ENCODE measurements at places on chromosomes 6 and 20.

GRCh38 chr6:110041126-110041525 lies 63.0 kb downstream of the GPR6 start:
- no peak for DNase-seq

GRCh38 chr6:23091795-23092194 lies 522.4 kb downstream of the HDGFL1 start:
- peak; percentile 11 for DNase-seq

- DNase-seq: peak; percentile 80
Measured at GRCh38 chr6:33014841-33015634, 5.6 kb upstream of the HLA-DOA start.

- DNase-seq: peak; percentile 72
Measured at GRCh38 chr6:15872241-15873103, 209.6 kb upstream of the DTNBP1 start.

DNA sequence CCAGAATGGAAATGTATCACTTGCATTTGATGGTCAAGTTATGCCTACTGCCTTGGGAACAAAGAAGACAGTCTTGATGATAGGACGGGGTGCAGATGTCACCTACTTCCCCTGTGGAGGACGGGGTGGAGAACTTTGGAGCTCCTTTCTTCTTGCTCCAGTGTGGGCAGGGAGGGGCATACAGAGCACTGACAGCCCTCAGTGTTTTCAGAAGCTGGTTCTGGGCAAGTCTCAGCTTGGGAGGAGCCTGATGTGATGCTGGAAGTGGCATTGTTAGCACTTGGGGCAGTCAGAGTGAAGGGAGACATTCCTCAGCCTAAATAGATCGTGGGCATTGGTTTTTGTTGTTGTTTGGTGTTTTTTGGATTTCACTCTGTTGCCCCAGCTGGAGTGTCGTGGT lies 59.7 kb downstream of the SYNJ2 start:
- peak; percentile 25 for DNase-seq
